ENCODE measurements at places on chromosomes 2 and 18.

DNA sequence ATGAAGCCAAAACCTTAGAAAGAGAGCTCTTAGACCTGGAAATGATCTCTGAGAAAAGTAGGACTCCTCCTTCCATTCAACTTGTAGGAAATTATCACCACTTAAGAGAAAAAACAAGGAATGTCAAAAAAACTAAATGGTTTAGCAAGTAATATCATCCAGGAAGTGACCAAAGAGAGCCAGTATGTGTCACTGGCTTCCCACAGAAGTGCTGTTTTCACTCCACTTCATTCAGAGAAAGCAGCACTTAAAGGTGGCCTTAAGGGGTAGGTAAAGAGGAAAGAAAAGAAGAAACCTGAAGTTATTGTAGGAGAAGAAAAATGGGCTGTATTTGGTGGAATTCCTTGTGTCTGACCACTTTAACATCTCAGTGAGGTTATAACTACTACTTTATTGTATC, 414.4 kb upstream of the ETAA1 start:
- no peak for DNase-seq

- DNase-seq: peak; percentile 39
These were observed 43.1 kb downstream of the MAP3K19 start for GRCh38 chr2:135004005-135004746.

- no peak for DNase-seq
These were observed 1.6 kb upstream of the SLC66A2 start for GRCh38 chr18:79952996-79953559.

- DNase-seq: no peak
These were observed 166.0 kb downstream of the EHBP1 start for GRCh38 chr2:62871506-62871905.

GRCh38 chr2:5176764-5177163, 515.4 kb upstream of the SOX11 start:
- DNase-seq: no peak

GRCh38 chr2:10232096-10232815, 70.4 kb upstream of the HPCAL1 start:
- no peak for DNase-seq

- DNase-seq: no peak
These were observed 35.4 kb upstream of the METAP1D start for GRCh38 chr2:171964308-171964707.

- no peak for DNase-seq
These were observed 143.0 kb downstream of the HNMT start for GRCh38 chr2:138107288-138107687.

GRCh38 chr2:83388804-83389203, 1070.3 kb downstream of the SUCLG1 start:
- no peak for DNase-seq

DNA sequence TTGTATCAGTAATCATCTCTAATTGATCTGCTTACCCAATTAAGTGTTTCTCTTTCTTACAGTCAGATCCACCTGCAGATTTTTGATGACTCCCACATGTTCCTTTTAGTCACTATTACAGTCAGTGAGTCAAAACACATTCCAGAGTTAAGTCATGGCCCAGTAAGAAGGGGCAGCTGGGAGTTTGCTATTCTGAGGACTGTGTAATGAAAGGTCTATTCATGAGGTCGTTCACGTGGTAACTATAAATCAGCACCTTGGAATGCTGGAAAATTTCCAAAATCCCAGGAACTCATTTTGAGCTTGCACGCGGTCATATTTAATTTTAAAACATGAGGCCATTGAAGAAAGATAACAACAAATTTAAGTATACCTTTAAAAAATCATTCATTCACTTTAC, 252.5 kb downstream of the XIRP2 start:
- no peak for DNase-seq

DNA sequence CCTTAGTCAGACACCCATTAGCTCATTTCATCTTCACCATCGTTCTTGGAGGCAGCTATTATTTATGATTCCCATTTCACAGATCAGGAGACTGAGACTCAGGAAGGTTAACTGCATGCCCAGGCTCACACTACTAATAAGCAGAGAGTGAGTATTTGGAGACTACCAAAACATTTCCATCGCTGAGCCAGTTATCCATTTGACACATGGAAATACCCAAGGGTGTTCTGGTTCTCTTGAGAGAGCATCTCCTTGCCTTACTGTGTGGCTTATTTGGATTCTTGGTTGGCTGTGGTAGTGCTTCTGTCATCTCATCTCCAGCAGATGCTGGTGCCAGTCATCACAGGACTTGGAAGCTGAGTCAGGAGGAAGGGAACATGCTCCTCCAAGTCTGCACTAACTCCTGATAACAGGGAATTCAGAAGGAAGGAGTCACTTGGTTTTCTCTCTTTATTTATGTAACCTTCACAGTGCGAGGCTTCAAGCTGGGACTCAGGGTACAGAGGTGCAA, 55.2 kb downstream of the RASGRP3 start:
- DNase-seq: no peak

DNA sequence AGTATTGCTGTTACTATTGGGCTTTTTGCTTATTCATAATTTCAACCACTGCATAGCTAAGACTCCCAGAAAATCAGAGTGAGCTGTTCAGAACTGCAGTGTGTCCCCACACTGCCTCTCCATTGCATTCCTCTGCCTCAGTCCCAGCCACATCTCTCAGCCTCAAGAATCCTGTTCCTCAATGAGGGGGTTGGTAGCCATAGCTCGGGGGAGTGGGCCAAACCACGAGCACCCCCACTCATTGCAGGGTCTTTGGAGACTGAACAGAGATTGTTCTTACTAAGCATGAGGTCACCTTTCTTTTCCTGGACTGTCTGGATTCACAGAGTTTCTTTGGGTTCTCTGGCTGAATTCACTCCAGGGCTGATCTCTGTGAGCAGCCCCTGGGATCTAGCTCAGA, 161.1 kb downstream of the GFPT1 start:
- no peak for DNase-seq

- DNase-seq: no peak
These were observed 19.2 kb downstream of the ARL5A start for GRCh38 chr2:151809073-151809383.

GRCh38 chr2:179106676-179107428, 56.9 kb upstream of the CCDC141 start:
- no peak for DNase-seq

DNA sequence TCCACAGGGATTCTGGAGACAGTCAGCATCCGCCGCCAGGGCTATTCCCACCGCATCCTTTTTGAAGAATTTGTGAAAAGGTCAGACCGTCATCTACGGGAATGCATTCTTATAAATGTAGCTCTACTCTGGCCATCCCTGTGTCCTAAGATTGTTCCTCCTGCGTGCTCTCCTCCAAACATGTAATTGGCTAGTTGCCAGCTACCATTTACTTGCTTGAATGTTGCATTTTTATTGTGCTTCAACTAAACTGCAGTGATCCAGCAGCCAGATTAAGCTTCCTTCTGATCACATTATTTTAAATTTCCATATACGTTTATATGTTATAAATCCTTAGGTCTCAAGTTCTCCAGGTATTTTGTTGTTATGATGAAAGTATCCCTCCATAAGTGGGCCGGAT, 248.5 kb upstream of the SP5 start:
- no peak for DNase-seq

DNA sequence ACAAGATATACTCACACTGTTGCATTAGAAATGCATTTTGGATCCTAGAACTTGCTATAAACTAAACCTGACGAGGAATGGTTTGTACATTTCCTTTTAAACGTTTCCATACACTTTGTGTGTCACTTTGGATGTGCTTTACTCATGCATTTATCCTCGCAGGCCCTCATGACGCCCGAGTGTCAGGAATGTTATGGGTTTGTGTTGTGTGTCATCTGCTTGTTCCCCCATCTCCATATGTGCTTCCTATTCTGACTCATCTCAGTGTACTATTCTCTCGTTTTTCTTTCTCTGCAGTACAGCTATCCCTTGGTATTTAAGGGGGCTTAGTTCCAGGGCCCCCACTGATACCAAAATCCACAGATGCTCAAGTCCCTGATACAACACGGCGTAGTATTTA, 121.5 kb upstream of the RASGRP3 start:
- no peak for DNase-seq

- DNase-seq: no peak
These were observed 59.2 kb downstream of the AAK1 start for GRCh38 chr2:69584127-69584889.

- DNase-seq: no peak
These were observed 2.6 kb downstream of the MAP2 start for GRCh38 chr2:209426432-209426831.

GRCh38 chr2:2033691-2034090, 289.4 kb upstream of the PXDN start:
- no peak for DNase-seq

DNA sequence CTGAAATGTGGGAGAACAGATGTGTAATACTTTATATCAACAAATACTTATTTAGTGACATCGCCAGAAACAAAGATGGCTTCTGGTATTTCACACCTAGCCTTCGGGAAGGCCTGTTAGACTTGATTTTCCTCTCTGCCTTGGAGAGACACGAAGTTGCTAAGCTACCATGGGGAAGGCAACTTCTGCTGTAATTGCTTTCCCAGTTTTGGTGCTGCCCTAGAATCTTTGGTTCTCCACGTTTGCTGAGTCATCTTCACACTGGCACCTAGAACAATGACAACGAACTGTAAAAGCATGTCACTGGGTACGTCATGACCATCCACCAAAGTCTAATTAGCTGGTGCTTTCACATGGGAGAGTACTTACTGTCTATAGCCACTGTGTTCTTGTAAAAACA, 58.7 kb upstream of the ACTR3 start:
- DNase-seq: no peak

GRCh38 chr2:206986943-206987342, 47.6 kb downstream of the CPO start:
- DNase-seq: no peak

GRCh38 chr2:203077451-203077850, 62.8 kb downstream of the NBEAL1 start:
- no peak for DNase-seq

- DNase-seq: no peak
These were observed 228.9 kb downstream of the BCL11A start for GRCh38 chr2:60324536-60324935.

- DNase-seq: no peak
These were observed 24.8 kb upstream of the TBC1D8 start for GRCh38 chr2:101175991-101176390.

DNA sequence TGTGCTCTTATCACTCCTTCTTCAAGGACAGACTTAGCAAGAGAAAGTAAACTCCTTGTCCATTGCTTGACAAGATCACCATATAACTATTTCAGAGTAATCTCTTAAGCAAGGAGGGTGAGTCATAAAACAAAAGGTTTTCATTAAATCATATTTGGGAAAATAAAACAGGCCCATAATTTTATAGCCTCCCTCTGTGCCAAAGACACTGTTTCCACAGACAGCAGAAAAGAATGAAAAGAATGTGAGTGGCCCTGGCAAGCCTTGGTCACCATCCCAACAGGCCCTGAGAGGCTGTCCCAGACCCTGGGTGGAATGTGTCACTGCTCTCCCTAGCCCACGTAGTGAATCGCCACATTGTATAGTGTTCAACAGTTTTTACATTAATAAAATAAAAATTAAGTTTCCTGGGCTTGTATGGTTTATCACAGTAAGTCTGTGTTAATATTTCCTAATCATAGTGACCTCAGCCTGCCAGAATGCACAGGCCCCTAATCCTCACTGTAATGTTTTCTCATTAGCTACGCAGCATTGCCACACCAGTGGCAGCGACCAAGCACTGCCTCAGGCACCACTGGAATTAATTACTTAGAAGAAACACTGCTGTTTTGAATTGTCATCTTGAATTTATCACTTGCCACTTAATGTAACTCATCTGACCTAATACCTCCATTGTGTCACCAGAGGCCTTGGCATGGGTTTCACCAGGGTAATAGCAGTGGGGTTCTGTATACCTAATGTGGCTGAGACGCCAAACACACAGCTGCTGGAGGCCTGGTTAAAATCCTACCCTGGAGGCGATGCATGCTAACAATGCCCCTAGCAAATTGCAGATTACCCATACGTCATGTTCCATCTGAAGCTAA, 401.9 kb downstream of the LNPK start:
- no peak for DNase-seq

- DNase-seq: no peak
These were observed 91.6 kb downstream of the FAM161A start for GRCh38 chr2:61762292-61762691.

GRCh38 chr2:99183025-99183424, 2.0 kb downstream of the MRPL30 start:
- DNase-seq: no peak

DNA sequence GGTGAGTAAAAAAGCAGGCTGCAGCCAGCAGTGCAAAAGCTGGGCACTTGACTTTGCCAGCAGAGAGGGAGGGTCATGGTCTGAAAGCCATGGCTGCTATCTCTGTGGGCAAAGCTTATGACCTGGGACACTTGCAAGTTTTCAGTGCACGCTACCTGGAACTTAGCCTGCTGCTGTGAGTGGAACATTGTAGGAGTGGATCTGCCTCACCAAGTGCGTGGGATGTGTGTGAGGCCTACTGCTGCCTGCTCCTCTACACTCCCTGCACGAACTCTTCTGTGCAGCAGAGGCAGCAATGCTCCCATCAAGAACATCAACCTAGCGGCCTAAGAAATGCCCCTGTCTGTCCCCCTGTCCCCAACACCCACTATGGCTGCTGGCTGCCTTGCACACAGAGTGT, 344.1 kb upstream of the REG3G start:
- no peak for DNase-seq

- no peak for DNase-seq
These were observed 233.4 kb downstream of the AGPS start for GRCh38 chr2:177625744-177626650.

GRCh38 chr2:180038997-180039396, 31.9 kb upstream of the CWC22 start:
- no peak for DNase-seq

- no peak for DNase-seq
These were observed 298.2 kb upstream of the CHST9 start for GRCh38 chr18:27483276-27483675.

- no peak for DNase-seq
These were observed 106.9 kb upstream of the GPC1 start for GRCh38 chr2:240328526-240328925.

- no peak for DNase-seq
These were observed 11.1 kb downstream of the TRAK2 start for GRCh38 chr2:201440182-201440581.

DNA sequence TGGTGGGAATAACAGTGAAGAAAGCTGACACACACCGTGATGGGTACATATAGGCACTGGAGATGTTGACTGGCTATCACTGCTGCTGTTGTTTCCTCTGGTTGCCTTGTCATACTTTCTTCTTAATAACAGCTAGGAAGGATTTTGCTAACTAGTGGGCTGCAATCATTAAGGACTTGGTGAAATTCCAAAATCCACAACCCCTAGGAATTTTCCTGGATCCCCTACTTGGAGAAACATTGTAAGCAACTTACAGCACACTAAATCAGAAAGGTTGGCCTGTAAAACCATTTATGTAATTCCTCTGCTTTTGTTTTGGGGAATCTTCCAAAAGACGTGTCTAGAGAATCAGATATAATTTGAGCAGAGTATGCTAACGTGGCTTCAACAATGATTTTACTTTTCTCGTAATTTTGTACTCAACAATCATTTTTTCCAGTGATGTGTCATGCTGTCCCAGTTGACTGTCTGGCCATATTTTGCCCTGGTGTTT, 8.0 kb upstream of the COL3A1 start:
- no peak for DNase-seq

Measured in stimulated activated CD8-positive, alpha-beta memory T cell treated with anti-CD3 and anti-CD28 coated beads, Interleukin-2, amount 100 ng/mL, for 1 hour (primary cell).